GM19239 (cell line): ENCODE measurements at places on chromosomes 2 and 18.

GRCh38 chr2:53442783-53443182 lies 324.8 kb upstream of the CHAC2 start:
- no peak for DNase-seq

GRCh38 chr18:39655341-39655740 lies 2089.7 kb upstream of the CELF4 start:
- DNase-seq = no peak

GRCh38 chr2:229909090-229909489 lies 12.7 kb downstream of the TRIP12 start:
- DNase-seq = no peak

DNA sequence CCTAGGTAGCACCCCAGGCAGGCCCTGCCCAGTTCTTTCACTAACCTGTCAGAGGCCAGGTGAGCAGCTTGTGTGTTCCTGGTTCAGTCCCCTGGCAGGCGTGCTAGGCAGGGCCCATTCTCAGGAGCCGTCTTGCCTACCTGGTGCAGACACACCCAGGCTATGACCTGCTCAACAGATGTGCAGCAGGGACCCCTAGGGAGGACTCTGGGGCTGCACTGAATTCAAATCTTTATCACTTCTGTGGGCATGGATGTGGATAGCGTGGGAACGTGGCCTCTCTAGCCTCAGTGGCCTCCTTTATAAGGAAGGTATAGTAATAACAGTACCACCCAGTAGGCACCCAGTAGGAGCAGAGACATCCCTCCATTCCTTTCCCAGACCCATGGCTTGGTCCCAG lies 48.4 kb downstream of the PLEKHB2 start:
- DNase-seq = no peak

GRCh38 chr2:126765395-126765794 lies 109.4 kb downstream of the GYPC start:
- no peak for DNase-seq

DNA sequence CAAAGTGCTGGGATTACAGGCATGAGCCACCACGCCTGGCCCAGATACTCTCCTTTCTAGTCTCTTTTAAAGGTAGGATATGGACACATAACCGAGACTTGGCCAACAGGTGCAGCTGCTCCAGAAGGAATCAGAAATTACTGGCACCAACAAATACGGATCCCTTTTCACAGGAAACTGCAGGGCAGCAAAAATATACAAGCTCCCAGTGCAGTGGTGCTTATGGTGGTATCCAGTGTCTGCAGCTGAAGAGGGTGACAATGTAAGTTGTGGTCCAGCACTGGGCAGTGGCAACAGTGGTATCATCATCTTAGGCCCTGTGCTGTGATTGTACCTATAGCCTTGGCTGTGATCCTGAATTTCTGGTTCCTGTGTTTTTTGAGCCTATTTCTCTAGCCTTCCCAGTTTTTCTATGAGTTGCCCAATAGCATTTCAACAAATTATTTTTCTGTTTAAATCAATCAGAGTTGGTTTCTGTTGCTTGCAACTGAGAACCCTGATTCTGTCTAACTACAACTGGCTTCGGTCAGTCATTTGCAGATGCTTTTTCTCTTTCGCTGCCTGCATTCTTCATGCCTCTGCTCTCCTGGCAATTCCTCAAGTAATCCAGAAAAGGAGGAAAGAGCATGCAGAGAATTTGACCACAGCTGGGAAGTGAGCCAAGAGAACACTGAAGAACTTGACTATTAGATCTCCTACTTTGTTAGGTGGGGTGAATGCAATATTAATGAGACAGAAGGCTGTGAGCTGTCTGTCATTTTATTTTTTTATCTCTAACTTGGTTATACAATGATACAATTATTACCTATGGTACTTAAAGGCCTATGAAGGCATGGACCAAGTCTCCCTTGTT lies 30.8 kb upstream of the EML4 start:
- DNase-seq = no peak

GRCh38 chr2:20322527-20323300 lies 27.9 kb downstream of the PUM2 start:
- DNase-seq = no peak

- no peak for DNase-seq
Observed at GRCh38 chr2:215621381-215621780, 185.5 kb upstream of the FN1 start.

- no peak for DNase-seq
Observed at GRCh38 chr2:23637011-23637778, 252.2 kb downstream of the KLHL29 start.

DNA sequence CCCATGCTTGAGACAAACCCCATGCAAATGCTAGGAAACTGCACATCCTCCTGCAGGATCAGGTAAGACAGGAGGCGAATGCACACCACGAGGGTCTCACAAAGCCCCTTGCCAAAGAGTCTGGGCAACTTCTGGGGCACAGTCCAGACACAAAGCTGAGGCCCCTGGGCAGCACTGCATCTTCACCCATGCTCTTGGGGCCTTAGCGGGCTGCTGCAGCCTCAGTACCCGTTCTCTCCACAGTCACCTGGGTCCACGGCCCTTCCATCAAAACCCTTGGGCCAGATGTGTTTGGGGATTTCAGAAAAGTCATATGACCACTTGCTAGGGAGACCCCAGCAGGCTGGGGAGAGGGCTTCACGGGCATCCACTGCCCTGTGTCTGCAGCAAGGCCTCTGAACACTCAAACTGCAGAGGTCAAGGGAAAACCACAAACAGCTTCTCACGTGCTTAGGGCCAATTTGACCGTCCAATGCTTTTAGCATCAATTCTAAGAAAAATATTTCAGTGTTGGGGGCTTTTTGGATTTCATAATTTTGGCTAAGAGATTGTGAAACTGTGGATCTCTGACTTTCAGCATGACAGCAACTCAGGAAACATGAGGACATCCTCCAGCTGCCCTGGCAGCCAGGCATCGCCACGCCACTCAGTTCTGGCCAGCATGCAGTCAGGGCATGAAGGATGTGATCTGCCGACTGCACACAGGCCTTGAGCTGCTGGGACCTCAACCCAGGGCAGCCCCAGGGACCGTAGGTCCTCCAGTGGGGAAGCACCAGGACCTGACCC lies 20.0 kb downstream of the PASK start:
- peak; percentile 36 for DNase-seq

DNA sequence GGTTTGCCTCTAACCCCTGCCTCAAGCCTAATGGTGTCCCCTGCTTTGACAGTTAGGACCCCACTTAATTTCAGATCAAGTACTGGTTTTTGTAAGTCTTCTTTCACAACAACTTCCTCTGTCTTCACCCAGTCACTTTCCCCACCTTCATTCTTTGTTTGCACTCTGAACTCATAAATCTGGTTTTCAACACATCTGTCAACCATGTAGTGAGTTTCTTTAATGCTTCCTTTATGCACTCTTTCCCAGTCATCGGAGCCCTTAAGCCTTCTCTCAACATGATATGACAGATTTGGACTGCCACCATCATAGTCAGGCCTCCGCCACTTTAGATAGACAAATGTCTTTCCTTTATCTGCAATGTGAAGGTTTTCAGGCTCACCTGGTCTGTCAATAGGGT lies 109.1 kb downstream of the PLEKHA3 start:
- DNase-seq = no peak

- DNase-seq = no peak
Observed at GRCh38 chr2:143460382-143460781, 331.2 kb downstream of the ARHGAP15 start.

DNA sequence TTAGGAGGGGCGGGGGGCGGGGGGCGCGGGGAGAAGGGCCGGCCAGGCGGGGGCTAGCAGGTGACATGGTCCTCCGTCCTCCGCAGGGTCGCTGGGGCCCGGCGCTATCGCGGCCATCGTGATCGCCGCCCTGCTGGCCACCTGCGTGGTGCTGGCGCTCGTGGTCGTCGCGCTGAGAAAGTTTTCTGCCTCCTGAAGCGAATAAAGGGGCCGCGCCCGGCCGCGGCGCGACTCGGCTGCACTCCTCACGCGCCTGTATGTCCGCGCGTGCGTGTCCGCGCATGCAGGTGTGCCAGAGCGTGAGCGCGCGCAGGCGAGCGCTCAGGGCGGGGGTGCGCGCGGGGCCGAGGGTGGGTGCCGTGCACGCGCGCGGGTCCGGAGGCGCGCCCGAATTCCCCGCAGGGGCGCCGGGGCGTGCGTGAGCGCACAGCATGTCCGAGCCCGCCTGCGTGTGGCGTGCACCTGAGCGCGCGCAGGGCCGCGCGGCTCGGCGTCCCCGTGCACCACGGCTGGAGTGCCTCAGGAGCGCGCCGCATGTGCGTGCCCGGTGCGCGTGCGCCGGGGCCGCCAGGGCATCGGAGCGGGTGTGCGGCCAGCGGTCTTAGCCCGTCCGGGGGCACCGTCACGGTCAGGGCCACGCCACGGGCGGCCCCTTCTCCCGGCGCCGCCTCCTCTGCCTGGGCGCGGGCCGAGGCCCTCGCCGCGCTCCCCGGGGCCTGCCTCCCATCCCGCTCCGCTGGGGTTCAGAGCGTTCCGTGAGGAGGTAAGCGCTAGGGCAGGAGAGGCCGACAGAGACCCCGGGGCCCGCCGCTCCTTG lies 6.3 kb downstream of the SNORC start:
- no peak for DNase-seq

- DNase-seq = no peak
Observed at GRCh38 chr2:27638709-27639108, 9.9 kb downstream of the GPN1 start.

DNA sequence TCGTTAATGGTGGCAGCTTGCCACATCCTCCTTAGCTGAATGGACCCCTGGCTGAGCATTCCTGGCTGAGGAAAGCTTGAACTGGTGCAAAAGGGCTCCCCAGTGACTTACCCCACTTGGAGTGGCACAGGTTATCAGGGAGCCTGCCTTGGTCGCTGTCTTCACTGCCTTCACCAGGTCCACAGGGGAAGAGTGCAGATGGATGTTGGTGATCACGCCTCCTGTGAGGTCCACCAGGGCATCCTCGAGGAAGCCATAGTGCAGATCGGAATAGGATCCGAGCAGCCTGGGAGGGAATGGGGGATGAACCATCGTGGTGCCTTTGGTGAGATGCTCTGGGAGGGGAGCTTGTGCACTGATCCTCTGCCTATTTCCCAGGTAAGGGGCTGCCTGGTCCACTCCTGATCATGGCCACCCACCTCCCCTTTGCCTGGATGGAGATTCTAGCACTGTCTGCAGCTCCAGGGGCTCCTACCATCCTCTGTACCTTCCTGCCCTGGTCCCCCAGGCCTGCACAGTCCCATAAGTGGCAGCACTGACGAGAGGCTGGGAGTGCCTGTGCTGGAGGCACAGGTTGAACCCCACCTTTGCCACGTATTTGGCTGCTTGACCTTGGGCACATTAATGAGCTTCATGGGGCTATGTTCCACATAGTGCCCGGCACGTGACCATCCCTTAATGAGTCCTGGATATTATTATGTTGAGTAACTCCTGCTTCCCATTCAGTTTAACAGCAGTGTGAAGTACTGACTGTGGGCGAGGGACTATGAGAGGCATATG lies 43.0 kb downstream of the CAPN13 start:
- no peak for DNase-seq

DNA sequence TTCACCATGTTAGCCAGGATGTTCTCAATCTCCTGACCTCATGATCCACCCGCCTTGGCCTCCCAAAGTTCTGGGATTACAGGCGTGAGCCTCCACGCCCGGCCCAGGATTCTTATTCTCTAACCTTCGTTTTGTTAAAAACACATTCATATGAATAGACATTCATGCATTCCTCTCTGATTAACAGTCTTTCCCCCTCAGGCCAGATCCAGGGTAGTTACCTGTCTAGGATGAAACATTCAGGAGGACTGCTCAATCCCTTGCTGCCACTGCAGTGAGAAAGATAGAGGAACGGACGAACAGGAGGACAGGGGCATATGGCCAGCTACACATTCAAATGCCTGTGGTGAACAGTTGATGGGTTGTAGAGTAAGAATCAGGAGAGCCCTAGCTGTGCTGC lies 39.6 kb upstream of the EPC2 start:
- no peak for DNase-seq

- DNase-seq = no peak
Observed at GRCh38 chr2:213015387-213016165, 135.8 kb downstream of the IKZF2 start.

GRCh38 chr18:48743886-48744285 lies 205.1 kb downstream of the CTIF start:
- DNase-seq = no peak

- DNase-seq = no peak
Observed at GRCh38 chr18:63730773-63731172, 28.0 kb downstream of the SERPINB11 start.

DNA sequence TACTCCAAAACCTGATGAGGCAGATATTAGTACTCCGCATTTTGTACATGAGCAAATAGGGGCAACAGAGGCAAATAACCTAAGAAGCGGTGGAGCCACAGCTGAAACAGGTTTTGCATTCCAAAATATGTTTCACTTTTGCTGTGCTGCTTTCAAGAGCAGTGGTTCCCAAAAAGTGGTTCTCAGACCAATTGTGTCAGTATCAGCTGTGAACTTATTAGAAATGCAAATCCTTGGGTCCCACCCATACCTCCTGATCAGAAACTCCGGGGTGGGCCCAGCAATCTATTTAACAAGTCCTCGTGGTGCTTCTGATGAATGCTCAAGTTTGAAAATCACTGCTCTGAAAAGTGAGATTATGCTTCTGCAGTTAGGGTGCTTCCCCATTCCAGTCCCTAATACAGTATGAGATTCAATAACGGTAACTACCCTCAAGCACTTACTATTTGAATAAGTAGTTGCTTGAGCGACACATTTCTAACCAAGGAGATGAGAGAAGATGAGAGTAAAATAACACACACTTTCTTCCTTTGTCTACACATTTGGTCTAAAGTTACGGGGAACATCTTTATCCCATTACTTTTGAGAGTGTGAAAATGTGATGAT lies 17.8 kb upstream of the TCF4 start:
- no peak for DNase-seq

DNA sequence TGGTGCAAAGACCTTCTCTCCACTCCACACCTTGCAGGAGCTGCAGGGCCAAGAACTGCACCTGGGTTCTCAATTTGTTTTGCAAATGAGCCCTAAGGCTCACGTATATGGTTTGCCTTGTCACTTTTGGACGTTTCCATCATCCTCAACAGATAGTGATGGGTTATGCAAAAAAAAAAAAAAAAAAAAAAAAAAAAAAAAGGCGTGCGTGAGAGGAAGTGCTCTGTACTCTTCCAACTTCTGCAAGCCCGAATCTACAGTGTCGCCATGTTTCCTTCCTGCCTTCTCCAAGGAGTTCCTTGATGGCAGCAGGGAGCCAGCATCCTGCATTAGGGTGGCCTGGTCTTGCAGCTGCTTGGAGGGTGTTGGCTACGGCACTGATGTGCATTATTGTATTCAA lies 4.0 kb upstream of the INHBB start:
- DNase-seq = no peak

DNA sequence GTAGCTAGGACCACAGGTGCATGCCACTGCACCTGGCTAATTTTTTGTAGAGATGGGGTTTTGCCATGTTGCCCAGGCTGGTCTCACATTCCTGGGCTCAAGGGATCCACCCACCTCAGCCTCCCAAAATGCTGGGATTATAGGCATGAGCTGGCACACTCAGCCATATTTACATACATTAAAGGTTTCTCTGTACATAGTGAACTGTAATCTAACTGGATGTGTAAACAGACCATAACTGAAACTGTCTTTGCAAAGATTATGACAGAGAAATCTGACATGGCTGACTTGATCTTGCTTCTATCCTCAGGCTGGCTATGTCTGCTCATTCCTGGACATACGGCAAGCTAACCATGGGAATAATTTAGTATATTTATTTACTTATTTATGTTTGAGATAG lies 139.2 kb upstream of the XPO1 start:
- DNase-seq = no peak

- DNase-seq = no peak
Observed at GRCh38 chr2:74740741-74741431, 86.8 kb downstream of the SEMA4F start.
